ENCODE measurements at places on chromosomes 1 and 21.

DNA sequence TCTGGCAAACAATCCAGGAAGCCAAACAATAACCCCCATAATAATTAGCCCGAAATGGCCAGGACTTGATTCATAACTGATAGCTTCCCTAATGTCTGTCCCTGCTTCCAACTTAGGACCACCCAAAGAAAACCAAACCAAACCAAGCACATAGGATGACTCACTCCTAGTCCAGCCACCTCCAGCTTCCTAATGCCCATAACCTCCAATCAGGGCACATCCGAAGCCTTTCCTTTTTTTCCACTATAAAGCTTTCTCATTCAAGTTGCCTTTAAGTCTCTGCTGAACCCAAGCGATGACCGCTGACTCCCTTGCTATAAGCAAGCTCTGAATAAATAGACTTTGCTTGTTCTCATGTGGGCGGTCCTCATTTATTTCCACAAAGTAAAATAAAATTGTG lies 40.4 kb downstream of the PCNX2 start:
- no peak for DNase-seq

DNA sequence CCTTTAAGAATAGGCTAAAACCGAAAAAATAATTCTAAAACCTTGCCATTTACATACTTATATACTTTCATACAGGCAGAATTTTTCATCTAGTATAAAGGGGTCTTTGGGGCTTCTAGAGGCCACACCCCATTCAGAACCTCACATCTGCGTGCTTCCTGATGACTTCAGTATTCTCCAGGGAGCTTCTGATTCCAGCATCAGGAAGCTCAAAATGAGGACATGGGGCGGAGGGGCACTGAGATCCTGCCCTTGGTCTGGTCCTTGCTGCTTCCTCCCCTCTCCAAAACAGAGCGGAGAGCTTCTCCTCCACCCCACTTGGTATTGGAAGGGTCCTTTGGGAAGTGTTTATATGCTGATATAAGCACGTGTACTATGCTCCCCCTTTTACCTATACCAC lies 13.8 kb downstream of the PAX7 start:
- no peak for DNase-seq

- no peak for DNase-seq
Measured at GRCh38 chr1:198244772-198245171, 88.0 kb downstream of the NEK7 start.

DNA sequence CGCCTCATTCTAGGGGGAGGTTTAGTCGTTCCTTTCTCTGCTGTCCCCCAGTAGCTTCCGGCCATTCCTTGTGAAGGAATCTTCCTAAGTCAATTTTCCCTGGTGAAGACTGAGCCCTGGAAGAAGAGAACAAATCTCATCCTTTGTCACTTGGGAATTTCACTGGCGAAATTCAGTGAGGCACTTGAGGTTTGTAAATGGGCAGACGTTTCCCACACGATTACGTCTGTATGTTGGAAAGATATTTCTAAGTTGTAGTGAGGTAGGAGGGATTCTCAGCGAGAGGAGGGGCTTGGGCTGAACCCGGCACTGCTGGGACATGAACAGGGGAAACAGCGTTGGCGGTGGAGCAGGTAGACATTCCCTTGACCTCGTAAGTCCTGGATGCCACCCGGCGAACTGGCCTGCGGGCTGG lies 47.2 kb downstream of the GALNT2 start:
- DNase-seq, result no peak

- DNase-seq, result no peak
Measured at GRCh38 chr1:56472860-56473259, 106.5 kb downstream of the PLPP3 start.

DNA sequence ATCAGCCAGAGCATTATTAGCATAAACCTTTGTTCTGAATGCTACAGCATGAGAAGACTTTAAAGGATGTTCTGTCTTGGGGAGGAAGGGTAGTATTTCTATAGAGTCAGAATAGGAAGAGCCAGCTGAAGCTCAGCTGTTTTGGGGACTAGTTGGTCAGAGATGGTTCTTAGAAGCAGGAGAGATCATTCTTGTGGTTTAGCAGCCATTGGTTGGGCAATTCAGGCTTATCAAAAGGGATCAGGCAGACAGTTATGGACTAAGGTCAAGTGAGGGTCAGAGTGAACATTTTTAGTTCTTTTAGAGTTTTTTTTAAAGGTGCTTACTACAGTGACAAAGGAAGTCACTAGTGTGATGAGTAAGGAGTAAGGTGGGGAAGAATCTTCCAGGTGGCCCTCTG lies 245.5 kb downstream of the RPS6KC1 start:
- no peak for DNase-seq

DNA sequence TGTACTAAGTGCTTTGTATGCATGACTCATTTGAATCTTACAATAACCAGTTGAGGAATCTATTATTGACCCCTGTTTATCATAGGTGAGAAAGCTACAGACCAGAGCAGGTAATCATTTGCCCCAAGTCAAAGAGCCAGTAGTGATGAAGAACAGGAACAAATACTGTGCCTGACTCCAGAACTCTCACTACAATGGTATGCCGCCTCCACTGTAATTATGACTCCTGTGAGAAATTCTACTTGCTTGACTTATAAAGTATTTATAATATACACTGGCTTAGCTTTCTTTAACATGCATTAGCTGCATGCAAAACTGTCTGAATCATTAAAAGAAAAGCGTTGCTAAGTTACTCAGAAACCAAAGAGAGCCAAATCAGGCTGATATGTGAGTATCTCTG lies 92.6 kb downstream of the ZNF281 start:
- DNase-seq, result no peak

DNA sequence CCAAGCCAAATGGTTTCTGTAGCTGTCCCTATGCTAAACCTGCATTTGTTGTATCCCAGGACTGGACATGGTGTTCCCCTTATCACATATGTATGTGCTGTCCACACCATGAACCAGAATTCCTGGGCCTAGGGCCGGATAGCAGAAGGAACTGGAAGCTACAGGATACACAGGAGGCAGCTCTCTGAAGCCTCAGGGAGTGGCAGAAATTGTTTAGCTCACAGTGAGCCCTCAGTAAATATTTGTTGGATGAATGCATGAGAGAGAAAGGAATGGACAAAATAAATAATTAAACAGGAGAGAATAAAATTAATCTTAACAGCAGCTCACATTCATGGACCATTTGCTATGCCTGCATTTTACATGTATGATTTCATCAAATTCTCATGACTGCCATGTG lies 2.1 kb downstream of the NIPAL3 start:
- DNase-seq, result no peak

DNA sequence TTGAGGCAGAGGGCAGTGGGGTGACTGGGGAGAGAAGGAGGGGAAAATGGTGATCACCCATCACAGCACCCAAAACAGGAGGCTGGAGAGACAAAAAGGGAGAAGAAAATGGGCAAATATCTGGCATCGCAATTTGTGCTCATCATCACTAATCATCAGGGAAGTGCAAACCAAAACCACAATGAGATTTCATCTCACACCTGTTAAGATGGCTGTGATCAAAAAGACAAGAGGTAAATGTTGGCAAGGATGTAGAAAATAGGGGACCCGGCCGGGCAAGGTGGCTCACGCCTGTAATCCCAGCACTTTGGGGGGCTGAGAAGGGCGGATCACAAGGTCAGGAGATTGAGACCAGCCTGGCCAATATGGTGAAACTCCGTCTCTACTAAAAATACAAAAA lies 74.0 kb downstream of the KIF14 start:
- no peak for DNase-seq

- no peak for DNase-seq
Measured at GRCh38 chr1:90382161-90382560, 334.9 kb downstream of the BARHL2 start.

DNA sequence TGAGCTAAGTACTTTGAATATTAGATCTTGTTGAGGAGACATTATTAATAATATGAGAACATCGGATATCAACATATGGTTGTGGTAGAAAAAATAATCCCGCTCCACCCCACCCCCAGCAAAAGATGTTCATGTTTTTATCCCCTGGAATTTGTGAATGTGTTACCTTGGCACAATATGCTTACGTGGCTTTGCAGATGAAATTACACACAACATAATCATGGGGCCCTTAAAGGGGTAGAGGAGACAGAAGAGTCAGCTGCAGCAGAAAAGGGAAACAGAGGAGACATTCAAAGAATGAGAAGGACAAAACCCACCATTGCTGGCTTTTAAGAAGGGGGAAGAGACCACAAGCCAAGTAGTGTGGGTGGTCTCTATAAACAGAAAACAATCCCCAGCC lies 104.1 kb downstream of the SEC16B start:
- no peak for DNase-seq

DNA sequence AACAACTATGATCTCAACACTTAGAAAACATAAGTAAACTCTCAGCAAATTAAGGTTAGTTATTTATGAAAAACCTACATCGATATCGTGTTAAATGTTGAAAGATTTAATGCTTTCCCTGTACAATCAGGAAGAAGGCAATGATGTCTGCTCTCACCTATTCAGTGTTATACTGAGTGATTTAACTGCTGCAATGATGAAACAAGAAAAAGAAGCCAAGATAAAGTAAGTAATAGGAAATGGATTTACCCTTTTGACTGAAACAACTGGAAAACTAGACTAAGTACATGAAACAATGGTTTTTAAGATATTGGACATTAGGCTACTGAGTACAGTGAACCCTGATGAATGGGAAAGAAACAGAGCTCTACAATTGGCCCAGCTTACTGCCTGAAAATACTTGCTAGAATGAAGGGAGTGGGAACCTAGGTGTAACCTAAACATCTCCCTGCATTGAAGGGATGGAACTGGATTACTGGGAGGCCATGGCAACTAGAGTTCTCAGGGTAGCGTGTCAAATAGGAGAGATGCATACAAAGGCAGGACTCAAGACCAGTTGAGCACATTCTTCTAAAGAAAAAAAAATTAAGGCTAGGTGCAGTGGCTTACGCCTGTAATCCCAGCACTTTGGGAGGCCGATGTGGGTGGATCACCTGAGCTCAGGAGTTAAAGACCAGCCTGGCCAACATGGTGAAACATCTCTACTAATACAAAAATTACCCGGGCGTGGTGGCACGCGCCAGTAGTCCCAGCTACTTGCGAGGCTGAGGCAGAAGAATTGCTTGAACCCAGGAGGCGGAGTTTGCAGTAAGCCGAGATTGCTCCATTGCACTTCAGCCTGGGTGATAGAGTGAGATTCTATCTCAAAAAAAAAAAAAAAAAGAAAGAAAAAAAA lies 37.3 kb downstream of the SNRPE start:
- DNase-seq, result no peak

DNA sequence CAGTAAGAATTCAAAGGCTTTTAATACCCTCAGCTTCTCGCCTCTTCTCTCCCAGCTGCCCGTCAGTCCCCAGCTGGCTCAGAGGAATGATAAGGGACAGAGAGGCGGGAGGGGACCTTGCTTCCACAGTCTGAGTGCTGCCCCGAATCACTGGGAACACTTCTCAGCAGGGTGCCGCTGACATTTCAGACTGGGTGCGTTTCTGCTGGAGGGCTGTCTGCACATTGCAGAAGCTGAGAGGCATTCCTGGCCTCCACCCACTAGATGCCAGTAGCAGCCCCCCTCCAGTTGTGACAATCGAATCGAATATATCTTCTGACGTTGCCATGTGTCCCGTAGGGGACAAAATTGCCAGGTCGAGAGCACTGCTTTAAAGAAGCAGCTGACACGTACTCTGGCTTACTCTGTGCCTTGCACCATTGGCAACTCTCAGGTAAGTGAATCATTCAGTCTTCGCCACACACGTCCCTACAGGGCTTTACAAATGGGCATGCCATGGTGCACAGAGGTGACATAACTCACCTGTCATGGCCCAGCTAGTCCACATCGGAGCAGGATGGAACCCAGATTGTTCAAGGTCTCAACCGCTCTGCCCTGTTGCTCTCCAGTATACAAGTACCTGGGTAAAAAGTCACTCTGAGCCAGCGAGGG lies 23.9 kb downstream of the CTNNBIP1 start:
- no peak for DNase-seq

DNA sequence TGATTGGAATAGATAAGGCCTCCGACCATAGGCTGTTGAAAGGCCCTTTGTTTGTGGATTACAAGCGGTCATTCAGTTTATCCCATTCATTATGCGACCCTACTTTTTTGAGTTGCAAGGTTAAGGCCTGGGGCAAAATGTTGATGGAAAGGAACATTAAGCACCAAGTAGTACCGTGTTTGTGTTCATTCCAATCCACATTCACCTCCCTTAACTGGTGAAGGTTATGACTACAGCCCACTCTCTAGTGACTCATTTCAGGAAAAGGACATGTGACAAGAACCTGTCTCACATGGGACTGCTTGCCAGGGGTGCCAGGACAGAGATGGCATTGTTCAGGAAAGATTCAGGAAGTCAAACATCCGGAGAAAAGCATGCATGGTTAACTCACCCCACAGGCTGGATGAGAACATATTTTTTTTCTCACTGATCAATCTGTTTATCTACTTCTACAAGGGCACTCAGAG lies 81.6 kb downstream of the CD58 start:
- DNase-seq, result no peak

DNA sequence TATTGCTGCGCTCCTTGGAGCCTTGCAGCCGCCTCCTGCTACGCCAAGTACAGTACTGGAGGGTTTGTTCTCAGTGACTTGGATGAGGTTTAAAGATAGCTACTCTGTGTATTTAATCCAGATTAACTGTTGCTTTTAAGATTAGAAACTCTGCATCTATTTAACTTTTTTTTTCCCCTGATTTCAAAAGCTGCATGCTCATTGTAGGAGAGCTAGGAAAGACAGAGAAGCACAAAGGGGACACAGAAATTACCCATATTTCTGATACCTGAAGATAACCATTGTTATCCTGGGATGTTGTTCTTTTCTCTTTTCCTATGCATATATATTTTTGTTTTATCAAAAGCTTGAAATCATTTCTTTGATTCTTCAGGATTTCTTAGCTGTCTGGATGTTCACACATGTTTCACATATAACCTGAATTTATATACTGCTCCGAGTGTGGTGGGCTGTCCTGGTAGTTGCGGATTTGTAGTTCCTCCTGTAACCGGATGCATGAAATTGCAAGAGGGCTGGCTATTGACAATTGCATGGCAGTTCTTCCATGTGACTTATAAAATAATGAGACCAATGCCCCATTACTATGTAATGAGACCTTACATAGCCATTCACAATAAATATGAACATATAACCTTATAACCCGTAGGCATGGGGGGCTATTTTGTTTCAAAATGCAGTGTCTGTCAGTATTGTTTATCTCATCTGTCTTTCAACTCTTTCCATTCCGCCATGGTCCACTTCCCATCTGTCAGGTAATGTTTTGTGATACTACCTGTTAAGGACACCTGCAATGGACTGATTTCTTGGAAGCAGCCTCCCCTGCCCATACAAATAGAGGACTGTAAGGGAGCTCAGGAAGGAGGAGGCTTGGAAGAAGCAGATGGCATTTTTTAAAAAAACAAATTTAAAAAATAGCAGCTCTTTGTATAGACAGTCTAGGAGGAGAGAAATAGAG lies 1.4 kb downstream of the RAVER2 start:
- no peak for DNase-seq

- DNase-seq, result no peak
Measured at GRCh38 chr21:42761776-42762335, 108.4 kb downstream of the PDE9A start.

GRCh38 chr1:243179720-243180119 lies 75.4 kb downstream of the CEP170 start:
- no peak for DNase-seq

DNA sequence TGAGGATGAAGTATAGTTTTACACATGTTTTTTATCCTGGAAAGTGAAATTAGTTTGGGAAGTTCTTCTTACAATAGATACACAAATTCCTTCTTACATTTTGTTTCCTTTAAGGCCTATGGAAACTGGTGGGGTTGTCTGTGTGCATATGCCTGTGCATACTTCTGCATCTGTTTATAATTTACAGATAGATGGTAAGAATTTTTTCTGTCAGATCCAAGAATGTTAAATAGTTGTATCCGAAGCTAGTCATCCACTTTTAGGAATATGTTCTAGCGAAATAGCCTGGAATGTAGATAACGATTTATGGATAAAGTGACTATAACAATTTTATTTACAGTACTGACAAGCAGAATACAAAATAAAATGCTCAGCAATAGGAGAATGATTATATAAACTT lies 194.1 kb downstream of the ROR1 start:
- DNase-seq, result no peak
